ENCODE measurements at places on chromosomes 1 and 21.

DNA sequence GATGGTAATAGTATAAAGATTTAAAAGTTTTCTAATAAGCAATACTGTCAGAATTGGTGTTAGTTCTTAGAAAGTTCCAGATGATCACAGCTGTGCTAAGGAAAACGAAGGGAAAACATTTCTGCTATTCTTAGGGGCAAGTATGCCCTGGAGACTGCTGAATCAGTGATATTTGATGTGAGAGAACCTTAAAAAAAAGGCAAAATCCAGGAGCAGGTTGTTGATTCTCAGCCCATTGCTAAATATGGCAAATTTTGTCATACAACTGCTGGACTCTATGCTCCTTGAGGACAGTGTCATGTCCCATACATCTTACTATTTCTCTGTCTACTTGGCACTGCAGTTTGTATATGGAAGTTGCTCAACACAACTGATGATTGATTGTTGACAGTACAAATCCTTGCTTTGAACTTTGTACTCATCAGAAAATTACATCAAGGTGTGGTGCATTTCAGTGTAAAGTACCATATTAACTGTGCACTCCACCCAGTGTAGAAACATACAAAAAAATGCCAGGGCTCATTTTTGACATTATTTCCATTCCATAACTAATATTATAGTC lies 10.9 kb downstream of the CRCT1 start:
- DNase-seq: peak; percentile 73

GRCh38 chr1:5983361-5984103 lies 8.7 kb downstream of the NPHP4 start:
- DNase-seq: peak; percentile 56

DNA sequence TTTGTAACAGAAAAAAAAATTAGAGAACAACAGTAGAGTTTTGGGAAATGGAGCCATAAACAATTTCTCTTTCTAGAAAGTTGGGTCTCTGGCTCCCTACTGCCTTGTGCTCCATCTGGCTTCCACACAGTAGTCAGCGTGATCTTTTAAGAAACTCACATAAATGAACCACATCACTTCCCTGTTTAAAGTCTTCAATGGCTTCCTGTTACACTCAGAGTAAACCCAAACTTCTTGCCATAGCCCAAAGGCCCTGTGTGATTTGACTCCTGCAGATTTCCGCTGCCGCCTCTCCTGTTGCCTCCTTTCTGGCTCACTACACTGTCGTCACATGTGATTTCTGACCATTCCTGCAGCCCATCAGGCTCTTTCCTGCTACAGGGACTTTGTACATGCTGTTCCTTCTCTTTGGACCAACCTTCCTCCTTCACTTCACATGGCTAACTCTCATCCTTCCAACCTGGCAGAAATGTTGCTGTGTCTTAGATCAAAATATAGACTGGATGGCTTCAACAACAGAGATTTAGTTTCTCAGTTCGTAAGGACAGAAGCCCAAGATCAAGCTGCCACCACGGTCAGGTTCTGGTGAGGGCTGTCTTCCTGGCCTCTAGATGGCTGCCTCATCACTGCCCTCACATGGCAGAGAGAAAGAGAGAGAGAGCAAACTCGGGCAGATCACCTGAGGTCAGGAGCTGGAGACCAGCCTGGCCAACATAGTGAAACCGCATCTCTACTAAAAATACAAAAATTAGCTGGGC lies 34.0 kb downstream of the OPRD1 start:
- DNase-seq: no peak

GRCh38 chr1:93362237-93362636 lies 16.5 kb downstream of the DR1 start:
- no peak for DNase-seq

GRCh38 chr1:74468982-74469603 lies 43.3 kb downstream of the LRRC53 start:
- DNase-seq: peak; percentile 54

DNA sequence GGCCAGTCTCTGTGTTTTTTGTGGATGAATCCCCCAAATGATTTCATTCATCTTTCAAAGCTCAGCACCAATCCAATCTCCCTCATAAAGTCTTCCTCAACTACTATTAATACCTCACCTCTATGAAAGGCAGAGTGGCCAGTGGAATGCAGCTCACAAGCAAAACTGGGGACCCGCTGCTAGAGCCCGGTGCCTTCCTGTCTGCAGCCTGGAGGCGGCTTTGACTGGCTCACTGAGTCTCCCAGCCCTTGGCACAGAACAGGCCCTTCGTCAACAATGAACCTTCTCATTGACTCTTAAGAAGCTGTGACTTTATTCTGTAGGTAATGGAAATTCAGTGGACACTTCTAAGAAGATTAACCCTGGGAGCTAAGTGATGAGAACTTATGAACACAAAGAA lies 86.8 kb upstream of the RAB4A start:
- DNase-seq: no peak

DNA sequence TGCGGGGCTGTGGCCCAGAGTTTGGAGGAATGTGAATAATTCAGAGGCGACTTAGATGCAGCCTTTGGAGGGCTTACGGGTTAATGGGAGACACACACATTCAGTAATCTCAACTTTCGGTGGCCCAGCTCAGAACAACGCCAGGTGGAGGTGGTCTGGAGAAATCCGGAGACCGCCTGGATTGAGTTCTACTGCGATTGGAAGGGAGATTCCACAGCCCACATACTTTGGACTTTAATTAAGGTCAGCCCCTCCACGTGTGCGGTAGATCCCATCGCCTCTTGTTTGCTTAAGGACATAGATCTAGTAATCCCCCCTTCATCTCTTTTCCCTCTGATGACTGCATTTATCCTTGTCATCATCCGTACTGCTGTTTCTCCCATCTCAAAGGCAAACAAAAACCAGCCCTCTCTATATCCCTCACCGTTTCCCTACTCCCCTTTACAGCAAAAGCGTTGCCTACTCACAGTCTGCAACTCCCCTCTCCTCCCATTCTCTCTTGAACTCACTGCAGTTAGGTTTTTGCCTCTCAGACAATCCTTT lies 720 bp upstream of the BSDC1 start:
- DNase-seq: peak; percentile 10

GRCh38 chr1:201681375-201681774 lies 142.4 kb downstream of the NAV1 start:
- DNase-seq: no peak

- no peak for DNase-seq
Measured at GRCh38 chr1:201561601-201562000, 22.7 kb downstream of the NAV1 start.

DNA sequence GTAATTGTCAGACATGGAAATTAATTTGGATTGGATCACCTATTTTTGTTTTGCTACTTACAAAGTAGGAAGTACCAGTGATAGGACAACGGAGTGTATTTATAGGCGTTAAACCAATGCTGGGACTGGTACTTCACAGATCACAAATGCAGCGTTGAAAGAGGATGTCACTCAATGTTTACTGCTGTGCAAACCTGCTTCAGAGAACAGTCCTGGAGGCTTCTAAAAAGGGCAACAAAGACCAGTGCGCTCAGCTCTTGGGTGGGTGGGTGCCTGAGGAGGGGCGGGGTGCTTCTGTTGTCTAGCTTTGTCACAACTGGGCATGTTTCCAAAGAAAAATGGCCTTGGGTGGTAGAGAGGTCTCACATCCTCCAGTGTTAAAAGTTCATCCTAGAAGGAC lies 2.1 kb downstream of the C1orf21 start:
- DNase-seq: no peak

- peak; percentile 95 for DNase-seq
Measured at GRCh38 chr1:26336477-26337205, 17.3 kb downstream of the CRYBG2 start.

GRCh38 chr1:43580039-43580438 lies 49.4 kb downstream of the PTPRF start:
- no peak for DNase-seq

- DNase-seq: peak; percentile 29
Measured at GRCh38 chr1:36408479-36408878, 10.8 kb upstream of the LSM10 start.

DNA sequence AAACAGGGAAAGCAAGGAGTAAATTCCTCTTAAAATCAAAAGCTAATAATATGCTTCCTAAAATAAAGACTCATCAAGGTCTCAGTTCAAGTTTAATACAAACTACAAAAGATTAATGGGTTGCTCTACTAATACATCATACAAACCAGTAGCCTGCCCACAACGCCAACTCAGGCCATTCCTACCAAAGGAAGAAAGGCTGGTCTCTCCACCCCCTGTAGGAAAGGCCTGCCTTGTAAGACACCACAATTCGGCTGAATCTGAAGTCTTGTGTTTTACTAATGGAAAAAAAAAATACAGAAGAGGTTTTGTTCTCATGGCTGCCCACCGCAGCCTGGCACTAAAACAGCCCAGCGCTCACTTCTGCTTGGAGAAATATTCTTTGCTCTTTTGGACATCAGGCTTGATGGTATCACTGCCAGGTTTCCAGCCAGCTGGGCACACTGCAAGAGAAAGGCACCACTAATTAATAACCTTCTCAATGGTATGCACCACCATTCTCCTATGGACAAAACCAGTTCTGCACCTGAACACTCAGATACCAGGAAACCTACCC lies 10.6 kb downstream of the PRDX1 start:
- no peak for DNase-seq

DNA sequence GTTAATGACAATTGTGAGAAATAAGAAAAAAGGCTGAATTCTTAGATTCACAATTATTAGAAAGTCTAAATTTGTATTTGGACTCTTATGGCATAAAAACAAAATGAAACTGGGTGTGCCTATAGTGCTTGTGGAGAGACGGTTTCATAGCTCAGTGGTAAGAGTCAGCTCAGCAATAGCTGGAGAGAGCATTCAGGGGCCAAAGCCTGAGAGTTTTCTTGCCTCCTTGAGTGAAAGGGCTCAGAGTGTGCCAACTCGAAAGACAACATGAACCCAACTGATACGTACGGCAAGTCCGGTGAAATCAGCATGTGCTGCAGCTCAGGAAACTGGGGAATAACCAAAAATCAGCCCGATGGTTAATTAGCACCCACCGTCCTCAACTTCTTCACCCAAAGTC lies 577.9 kb downstream of the SMYD3 start:
- DNase-seq: no peak

DNA sequence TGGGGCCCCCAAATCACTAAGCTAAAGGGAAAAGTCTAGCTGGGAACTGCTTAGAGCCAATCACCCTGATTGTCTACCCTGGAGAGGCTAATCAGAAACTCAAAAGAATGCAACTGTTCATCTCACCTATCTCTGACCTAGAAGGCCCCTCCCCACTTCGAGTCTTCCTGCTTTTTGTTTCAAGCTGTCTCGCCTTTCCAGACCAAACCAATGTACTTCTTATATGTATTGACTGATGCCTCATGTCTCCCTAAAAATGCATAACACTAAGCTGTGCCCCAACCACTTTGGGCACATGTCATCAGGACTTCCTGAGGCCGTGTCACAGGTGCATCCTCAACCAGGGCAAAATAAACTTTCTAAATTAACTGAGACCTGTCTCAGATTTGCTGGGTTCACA lies 209.5 kb downstream of the APP start:
- no peak for DNase-seq

DNA sequence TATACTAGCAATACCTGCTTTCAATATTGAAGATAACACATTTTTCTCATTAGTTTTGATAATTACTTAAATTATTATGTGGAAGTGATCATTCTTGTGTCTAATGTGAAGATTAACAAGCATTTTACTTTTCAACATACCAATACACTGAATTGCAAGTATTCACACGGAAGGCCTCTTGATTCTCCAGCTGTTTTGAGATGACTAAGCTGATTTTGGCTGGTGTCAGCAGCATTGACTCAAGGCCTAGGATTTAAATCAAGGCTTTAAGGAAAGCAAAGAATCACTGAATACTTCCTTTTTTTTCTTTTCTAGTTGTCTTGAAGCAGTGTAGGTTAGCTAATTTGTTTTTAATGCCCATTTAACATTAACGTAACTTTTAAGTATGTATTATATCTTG lies 373.7 kb downstream of the SRGAP2C start:
- DNase-seq: peak; percentile 90

DNA sequence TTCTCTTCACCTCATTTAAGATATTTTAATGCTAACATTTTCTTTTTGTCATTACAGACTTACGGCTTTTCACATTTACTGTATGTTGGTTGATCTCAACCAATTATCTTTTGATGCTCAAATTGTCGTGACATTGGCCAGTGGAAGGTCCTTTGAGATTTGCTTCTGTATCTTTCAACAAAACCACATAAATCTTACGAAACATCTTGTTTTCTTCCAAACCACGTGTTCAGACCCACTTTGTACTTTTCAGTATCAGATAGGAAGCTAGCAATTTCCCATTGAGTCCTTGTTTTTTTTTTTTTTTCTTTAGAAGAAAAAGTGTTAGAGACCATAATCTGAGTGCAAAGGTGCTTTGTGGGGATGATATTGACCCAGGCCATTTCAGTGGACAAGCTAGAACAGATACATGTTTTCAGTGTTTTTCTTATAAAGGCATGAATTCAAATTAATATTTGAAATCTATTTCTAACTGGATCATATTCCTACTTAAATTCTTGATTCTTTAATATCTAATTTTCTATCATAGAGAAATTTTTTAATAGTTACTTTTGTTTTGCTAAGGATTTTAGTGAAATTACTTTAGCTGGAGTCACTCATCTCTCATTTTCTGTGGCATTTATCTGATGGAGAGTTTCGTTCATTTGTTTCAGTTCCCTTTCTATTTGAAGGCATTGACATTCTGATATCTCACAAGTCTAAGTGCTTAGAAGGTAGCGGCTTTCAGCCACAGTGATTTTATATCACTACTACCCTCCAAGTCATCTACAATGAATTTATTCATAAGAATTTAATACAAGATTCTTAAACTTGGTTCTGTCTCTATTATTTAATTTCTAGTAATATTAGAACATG lies 26.7 kb downstream of the ATG4C start:
- no peak for DNase-seq

DNA sequence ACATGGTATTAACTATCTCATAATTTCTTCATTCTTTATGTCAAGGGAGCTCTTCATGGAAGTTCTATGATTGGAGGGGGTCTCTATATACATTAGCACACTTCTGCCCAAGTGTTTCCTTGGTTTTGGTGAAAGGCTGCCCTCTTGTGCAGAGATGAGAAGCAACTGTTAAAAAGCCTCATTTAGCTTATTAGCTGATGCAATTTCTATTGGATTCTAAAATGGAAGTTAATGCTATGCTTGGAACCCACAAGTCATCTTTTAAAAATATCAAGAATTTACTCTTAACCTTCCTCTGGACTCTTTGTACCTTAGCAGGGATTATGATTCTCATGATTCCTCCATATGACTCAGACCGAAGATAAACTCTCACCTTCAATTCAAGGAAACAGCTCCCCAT lies 328.9 kb downstream of the PTBP2 start:
- no peak for DNase-seq

- no peak for DNase-seq
Measured at GRCh38 chr1:165047994-165048393, 308.5 kb downstream of the LMX1A start.

DNA sequence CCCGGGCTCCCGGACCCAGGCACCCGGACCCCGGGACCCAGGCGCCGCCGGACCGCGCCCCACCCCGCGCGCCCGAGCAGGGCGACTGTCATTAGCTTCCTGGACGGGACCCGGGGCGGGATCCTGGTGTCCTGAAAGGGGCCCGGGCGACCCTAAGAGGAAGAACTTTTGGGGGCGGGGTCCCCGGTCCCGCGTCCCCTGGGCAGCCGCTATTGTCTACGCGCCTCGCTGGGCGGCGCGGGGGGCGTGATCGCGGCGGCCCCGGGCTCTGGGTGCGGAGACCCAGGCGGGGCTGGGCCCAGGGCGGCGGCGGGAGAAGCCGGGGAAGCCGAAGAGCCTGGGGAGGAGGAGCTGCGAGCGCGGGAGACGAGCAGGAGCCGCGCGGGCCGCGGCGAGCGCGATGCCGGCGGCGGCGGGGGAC lies 465 bp downstream of the HUNK start:
- DNase-seq: no peak
